PC-9 (cell line): ENCODE measurements at places on chromosomes 5 and 9.

DNA sequence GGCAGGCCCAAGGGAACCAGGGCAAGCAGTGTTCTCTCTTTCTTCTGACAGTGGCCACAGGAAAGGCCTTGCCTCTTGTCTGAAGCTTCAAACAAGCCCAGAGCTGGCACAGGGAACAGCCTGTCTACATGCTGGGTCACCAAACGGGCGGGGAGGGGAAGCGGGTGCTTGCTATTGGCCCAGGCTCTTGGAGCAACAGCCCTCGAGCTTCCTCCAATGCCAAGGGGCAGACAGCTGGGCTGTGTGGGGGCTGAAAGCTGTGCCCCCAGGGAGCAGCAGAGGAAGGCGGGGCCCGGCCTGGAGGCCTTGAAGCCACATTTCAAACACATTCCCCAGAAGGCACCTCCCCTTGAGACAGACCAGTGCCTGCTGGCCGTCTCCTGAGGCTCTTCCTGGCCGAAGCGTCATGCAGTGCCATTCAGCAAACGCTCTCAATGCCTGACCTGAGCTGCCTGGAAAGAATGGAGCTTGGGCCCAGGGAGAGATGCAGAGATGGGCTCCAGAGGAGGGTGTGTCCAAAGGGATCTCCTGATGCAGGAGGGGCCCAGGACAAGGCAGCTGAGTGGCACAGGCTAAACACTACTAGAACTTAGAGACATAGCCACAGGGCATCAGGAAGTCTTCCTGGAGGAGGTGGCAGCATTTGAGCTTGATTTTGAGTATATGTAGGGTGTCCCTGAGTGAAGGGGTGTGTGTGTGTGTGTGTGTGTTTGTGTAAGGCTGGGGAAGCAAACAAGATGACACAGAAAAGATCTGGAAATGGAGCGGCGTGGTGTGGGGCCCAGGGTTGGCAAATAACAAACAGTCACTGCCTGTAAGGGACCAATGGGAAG is 2.5 kb downstream of the FIBCD1 start:
- DNase-seq: peak; percentile 78

DNA sequence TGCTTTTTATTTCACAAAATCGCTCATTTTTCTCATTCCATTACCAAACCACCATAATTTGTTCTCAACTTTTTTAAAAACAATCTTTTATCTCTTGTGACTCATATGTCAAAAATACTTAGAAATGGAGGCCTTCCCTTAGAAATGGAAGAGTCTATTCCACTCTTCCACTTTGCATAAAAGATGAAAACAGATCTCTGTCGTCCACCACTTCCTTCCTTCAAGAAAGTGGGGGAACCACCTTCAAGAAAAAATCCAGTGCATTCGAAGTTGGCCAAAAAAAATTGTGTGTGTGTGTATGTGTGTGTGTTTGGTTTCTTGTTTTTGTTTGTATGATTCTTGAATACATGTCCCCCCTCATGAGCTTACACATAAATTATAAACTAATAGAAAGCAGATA is 628.8 kb upstream of the DMAC1 start:
- no peak for DNase-seq

DNA sequence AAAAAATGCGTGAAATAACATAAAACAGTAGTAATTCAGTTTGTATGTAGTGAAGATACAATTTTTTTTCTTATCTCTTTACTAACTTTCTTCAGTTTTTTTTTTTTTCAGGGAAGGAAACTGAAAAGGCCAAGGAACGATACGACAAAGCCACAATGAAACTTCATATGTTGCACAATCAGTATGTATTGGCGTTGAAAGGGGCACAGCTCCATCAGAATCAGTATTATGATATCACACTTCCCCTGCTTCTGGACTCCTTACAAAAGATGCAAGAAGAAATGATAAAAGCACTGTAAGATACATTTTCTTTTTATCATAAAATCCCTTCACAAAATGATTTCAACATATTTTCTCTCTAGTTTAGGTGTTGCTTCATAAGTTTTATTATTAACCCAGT is 120.0 kb downstream of the FER start:
- no peak for DNase-seq

DNA sequence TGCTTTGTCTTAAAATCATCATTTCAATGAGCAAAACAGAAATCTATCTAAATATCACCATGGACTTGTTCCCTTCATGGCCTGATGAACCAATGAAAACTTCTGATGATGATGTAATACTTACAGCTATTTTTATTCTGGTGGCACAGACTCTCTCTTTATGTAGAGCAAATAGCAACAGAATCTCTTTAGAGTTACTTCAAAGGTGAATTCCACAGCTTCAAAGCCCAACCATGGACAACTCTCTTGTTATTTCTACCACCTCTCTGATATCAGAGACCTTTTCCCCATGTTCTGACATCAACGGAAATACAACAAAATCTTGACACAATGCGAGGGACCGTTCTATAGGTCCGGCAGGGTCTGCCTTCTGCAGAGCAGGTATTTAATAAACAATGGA is 70.1 kb downstream of the RETREG1 start:
- DNase-seq: no peak

GRCh38 chr9:88064554-88064953 is 73.7 kb downstream of the SPATA31C2 start:
- DNase-seq: no peak

- no peak for DNase-seq
These were observed 36.7 kb downstream of the RGMB start for GRCh38 chr5:98810206-98810605.

- DNase-seq: no peak
These were observed 53.7 kb downstream of the MARCHF3 start for GRCh38 chr5:126976520-126977172.

- DNase-seq: no peak
These were observed 20.6 kb upstream of the OMD start for GRCh38 chr9:92444841-92445240.

GRCh38 chr9:125444956-125445506 is 183.4 kb downstream of the GAPVD1 start:
- no peak for DNase-seq

GRCh38 chr5:59264013-59264412 is 629.5 kb downstream of the PDE4D start:
- no peak for DNase-seq

DNA sequence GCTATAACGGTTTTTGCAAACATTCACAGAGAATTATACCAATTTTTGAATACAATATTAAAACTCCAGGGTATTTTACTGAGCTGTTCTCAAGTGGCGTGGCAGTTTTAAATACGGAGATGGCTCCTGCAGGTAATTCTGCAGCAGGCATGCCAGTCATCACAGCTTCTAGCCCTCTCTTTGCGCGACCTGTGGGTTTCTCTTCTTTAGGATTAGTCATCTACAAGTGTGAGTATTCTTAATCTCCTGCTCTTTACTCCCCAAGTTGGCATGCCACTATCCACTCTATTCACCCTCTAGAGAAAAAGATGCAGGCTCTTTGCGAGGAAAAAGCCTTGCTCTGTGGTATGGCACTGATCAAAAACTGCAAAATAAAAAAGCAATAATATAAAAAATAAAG is 43.9 kb downstream of the ANKRD31 start:
- DNase-seq: no peak

DNA sequence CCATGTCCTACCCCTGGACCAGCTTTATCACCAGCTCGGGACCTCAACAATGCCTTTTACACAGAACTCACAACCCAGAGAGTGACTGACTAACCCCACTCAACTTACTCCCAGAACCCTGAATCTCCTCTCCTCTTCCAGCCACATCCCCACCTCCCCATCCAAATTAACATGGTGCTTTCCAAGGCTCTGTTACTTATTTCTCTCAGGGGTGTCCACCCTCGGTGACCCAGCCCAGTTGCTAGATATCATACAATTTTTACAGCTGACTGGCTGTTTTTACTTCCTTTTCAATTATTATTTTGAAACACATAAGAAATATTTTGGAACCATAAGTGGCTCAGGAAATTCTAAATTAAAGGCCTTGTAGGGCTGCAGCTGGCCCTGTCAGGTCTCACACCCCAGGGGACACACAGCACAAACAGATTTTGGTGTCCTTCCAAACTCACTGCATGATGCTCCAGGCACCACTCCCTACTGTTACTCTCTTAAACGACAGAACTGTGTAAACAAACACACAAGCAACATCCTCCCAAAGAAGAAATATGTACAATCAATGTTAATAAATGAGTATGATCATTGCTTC is 180.6 kb downstream of the ADAMTS12 start:
- no peak for DNase-seq
